ENCODE measurements at places on chromosomes 4 and X.
A peak's percentile ranks its signal among the peaks of the same experiment; 100 is the strongest.

DNA sequence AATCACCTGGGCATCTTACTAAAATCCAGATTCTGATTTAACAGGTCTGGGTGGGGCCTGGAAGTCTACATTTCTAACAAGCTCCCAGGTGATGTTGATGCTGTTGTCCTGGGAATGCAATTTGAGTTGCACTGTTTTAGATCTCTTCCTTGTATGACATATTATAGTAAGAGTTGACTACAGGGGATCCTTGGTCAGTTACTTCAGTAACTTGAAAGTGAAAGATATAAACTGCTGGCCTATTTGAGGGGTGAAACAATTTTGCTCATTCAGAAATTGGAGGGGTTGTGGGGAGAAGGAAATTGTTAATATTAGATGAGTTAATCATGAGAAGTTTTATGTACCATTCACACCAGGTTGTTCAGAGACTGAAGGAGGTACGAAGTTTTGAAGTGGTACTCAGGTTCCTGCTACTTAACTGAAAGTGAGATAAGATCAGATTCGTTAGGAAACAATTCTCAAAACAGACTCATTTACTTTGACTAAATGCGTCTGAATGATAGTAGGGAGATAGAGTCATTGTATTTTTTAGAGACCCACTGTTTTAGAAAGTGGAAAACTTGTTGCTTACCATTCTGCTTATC lies 12.5 kb downstream of the SH2D1A start:
- DNase-seq: no peak

DNA sequence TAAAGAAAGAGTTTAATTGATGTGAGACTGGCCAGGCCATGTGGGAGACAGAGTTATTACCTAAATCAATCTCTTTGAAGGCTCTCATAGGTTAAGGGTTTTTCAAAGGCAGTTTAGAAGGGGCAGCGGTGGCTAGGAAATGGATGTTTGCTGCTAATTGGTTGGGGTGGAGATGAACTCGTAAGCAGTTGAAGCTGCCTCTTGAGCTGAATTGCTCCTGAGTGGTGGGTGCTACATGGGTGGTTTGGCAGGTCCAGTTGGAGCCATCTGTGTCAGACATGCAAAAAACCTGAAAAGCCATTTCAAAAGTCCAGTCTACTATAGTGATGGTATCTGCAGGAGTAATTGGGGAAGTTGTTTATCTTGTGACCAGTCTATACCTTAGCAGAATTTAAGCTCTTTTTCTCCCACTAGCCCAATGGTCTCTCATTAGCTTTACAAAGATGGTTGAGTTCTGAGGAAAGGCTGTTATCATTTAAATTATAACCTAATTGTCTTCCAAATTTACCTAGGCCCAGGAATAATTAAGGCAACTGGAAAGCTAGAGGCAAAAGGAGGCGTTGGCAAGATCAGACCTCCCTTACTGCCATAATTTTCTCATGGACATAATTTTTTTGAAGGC lies 762.4 kb upstream of the FRG1 start:
- DNase-seq: no peak

DNA sequence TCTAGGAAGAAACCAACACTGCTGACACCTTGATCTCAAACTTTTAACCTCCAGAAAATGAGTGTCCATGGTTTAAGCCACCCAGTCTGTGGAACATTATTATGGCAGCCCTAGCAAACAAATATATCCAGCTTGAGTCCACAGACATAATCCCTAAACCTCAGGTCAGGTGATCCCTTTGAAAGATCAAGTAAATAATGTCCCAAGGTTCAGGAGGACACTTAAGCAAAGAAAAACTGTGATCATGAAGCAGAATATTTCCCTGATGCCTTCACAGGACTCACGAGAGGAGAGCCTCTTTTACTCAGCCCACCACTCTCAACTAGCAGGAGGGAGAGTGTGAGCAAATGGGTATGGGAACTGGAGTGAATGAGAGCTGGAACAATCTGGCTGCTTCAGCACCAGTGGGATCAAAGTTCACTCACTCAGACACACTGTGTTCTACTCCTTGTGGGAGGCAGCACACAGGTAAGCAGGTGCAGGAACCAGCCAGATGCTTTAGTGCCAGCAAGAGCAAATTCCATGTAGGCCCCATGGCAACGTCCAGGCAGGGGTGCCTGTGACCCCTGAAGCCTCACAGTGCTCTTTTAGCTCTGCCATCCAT lies 608.4 kb downstream of the RAB28 start:
- DNase-seq: no peak

DNA sequence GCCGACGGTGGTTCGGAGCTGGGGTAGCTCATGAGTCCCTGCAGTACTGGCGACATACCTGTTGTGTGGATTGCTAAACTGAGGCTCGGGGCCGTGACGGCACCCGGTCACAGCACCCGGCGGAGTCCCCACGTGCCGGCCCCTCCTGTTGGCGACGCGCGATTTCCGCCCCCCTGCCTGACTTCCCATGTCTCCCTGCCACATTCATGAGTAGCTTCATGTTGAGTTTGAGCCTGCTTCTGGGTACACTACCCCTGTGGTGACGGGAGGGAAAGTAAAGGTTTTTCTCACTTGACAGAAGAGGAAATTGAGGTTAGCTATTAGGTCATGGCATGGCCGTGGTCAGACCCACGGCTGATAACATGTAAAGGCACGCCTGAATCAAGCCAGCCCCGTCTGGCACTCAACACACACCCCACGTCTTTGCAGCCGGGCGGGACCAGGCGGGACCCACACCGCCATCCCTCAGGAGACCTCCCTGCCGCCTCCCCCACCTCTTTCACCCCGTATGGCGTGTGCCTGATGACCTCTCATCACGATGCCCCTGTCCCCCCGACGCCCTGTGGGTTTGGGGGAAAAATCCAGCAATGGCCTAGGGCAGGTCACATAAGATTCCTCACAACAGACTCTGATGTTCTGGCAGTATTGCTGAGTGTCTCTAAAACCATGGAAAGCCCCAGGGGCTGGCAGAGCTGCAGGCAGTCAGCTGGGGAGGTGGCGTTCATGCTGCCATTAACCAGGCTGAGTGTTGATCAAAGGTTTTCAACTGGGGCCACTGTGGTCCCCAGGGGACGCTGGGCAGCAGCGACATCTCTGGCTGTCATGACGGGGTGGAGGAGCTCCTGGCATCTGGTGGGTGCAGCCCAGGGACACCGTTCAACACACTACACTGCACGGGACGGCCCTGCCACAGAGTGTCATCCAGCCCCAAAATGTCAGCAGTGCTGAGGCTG lies 29.2 kb downstream of the P2RY8 start:
- no peak for DNase-seq

DNA sequence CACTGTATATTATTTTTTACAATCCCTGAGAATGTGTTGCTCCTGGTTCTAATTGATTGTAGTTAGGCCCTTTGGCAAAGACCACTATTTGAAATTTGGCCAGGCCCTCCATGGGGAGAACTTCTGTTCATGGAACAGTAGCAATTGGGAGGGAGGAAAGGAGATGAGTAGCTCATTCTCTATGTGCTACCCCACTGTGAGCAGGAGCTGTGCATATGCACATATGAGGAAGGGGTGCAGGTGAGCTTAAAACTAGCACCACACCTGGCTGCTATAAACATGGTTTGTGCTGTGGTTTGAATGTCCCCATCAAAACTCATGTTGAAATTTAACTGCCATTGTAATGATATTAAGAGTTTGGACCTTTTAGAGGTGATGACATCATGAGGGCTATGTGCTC lies 1483.2 kb downstream of the PCDH7 start:
- DNase-seq: no peak

DNA sequence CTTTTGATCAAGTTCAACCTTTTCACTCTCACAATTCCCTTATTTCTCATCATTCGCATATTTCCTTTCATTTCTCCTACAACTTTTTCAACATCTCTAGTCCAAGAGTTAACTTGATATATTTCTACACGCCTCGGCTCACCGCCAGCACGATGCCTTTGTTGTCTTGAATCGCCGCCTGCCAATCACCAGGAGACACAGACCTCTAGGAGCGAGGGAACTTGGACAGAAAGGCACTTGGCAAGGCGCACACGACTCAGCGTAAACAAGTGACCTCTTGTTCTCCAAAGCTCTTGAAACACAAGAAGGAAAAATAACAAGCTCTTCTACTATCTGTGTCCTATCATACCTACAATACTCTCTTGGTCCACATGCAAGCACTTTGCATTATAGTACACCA lies 27.1 kb upstream of the RBMX start:
- no peak for DNase-seq

DNA sequence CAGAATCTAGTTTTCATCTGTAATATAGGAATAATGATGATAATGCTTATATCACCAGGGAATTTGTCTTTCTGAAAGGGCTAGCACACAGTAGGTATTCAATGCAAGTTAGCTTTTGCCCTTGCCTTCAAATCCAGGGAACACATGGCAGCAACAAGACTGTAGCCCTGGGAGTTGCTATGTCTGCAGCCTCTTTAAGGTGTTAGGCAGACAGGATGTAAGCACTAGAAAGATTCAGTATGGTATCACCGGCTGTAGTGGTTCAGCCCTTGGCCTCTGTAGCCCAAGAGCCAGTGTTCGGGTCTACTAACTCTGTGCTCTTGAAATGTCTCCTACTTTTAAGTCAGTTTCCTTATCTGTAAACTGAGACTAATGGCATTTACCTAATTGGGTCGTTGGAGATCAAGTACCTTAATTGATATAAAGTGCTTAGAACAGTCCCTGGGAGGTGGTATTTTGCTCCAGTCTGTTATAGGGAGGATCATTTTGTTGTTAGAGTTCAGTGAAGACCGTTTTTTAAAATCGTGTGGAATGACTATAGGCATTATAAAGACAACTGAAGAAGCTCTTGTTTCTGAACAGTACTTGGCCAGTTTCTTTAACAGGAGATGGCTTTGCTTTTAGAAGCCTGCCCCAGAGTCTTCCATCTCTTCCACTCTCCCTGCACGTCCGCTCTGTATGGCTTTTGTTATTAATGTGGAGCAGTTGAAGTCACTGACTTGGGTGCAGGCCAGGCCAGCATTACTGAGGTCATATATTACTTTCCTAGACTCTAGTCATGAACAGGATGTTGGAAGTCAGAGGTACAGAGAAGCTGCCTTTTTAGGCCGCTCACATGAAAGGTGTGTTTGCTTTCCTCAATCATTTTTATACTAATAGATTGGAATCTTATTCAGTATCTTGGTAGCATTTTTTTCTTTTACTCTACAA lies 44.8 kb downstream of the GAB1 start:
- no peak for DNase-seq

DNA sequence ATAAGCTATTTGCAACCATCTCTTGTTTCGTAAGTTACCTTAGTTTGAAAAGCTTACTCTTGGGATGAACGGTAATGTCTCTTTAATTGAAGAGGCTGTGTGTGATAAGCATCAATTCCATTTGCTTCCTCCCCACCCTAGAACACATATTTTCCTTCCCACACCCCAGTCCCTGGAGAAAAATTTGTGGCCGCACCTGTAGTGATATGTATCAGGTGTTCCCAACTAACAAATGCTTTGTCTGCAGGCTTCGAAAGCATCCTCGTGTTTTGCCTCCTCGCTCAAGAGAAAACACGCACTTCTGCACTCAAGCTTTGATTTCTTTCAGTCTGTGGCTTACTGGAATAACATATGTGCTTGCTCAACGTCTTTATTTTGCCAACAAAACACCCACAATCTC lies 143.8 kb upstream of the OTUD4 start:
- DNase-seq: no peak

- DNase-seq: no peak
Measured at GRCh38 chr4:20298986-20299385, 47.3 kb downstream of the SLIT2 start.

DNA sequence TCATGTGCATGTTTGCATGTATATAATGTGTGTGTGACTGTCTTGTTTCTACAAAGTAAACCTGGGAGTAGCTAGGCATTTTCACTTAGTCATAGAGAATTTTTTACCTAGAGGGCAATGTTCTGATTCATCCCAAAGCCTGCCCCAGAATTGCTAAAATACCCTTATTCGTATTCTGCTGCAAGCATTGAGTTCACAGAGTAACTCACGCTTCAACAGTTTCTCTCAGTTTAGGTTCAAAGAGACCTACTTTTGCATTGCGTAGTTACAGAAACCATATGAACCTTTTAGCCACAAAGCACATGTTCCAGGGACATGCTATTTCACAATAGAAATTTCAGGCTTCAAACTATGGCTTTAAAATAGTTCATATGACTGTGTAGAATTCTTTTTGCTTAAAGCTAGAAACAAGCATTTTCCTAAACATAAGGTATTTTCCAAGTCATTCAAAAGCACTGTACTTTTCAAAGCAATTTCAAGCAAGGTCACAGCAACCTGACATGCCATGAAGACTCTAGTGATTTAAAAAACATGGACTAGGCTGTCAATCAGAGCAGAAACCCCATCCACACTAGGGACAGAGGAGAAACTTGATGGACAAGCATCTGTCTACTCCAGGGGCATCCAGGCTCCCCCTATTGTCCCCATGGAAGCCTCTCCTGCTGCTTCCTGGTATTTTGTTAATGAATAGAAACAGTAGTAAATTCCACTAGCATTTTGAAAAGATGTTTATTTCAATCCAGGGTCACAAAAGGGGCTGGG lies 81.5 kb upstream of the MAPK10 start:
- no peak for DNase-seq

- peak; percentile 64 for DNase-seq
Measured at GRCh38 chrX:47361538-47362511, 8.6 kb upstream of the ZNF157 start.

GRCh38 chrX:11543249-11543648 lies 122.5 kb downstream of the ARHGAP6 start:
- DNase-seq: no peak

GRCh38 chr4:165299399-165300060 lies 27.9 kb upstream of the MSMO1 start:
- DNase-seq: no peak

GRCh38 chr4:162131256-162131655 lies 32.5 kb downstream of the FSTL5 start:
- DNase-seq: no peak

- no peak for DNase-seq
Measured at GRCh38 chr4:25962393-25962792, 48.4 kb downstream of the SMIM20 start.

DNA sequence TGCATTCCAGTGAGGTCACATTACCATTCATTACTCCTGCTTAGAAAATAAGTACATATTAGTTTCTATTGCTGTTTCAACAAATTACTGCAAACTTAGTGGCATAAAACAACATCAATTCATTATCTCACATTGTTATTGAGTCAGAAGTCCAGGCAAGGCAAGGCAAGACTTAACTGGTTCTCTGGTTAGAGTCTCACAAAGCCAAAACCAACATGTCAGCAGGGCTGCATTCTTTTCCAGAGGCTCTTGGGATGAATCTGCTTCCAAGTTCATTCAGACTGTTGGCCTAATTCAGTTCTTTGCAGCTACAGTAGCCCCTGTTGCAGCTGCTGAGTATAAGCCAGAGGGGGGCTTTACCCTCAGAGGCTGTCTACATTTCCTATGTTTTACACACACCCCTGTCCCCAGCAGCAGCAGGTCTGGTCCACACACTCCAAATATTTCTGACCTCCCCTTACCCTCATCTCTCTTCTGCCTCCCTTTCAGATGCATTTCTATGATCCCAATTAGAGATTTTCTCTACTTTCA lies 892.1 kb upstream of the EPHA5 start:
- no peak for DNase-seq

DNA sequence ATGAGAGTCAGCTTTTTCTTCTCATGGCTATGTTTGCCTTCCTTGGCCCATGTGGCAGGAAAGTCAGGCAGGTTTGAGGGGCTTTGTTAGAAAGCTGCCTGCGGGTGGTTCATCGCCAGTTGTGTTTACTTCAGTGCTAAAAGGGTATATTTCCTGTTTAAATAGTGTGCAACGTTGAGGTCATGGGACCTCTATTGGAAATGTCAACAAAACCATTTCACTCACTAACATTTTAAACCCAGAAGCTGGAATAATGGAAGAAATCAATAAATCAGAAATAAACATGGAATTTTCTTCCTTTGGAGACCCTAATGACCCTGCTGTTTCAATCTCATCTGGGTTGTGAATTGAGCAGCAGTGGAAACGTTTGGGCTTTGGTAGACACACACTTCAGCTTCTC lies 185.8 kb downstream of the ANKRD50 start:
- DNase-seq: no peak

Data from NCI-H2107 (cell line).